ENCODE measurements at places on chromosomes 11 and 22. TPM values are rescaled to one million over a fixed set of nuclear protein-coding genes. Genes with fewer than 3 reads are reported as not detected.

DNA sequence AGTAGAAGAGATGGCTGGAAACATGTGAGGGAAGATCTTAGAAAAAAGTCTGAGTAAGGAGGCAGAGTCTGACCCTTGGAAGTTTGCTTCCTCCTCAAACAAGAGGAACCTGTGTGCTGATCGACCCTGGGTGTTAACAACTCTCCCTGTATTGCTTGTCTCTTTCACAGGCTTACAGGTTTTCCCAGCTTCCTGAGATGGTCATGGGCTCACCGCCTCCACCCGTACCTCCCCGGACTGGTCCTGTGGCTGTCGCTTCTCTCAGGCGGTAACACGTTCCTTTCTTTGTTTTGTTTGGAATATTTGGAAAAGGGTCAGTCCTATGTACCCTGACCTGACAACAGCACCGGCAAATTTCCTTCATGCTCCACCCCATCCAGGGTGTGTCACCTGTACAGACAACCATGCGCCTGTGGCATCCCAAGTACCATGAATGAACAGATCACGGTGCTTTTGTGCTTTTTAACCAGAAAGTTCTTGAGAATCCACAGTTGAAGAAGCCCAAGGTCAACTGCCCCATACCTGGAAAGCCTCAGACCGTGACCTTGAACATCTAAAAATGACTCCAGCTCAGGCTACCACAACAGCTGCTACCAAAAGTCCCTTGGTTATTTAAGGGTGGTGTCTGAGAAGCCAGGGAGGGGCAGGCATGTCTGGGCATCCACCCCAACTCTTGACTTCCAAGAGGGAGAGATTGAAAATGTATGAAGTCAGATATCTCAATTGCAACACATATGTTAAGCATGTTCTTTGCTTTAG, 44.6 kb downstream of the C11orf91 start:
- DNase-seq, result no peak

GRCh38 chr11:128324051-128324481, 263.3 kb downstream of the ETS1 start:
- no peak for DNase-seq

DNA sequence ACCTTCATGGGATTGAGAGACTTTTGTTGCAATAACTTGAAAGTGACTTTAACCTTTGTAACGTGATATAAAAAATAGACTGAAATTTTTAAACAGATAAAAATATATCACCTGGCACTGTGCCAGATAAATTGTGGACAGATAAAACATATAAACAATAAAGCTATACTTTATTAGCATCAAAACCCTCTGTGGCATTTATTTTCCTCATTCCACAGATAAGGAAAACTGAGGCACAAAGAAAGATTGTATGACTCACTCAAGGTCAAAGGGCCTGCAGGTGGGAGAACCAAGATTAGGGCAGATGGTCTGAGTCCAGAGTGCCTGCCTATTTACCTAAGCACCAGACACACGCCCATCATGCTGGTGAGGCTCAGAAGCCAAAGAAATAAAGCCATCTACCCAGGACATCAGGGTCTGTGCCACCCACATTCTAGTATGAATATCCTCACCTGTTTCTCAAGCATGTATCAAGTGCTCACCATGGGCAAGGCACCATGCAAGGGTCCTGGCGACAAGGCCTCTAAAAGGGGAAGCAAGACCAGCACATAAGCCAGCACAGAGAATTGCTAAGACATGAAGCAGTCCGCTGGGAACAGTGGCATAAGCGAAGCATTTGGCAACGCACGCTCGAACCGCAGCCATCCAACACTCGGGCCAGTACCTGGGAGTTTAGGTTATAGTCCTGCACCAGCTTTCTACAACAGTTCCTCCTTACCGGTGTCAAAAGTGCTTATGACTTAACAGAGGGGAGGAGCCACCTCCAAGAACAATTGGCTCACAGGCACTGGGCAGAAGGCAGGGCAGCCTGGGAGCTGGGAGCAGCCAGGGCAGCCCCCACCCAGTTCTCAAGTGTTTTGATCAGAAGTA, 17.6 kb downstream of the MYH9 start:
- no peak for DNase-seq

- no peak for DNase-seq
These were observed 8.9 kb downstream of the UVRAG start for GRCh38 chr11:75823946-75824345.

The DNAL4 gene
- 21.4 TPM for polyA plus RNA-seq

The SCGB1A1 gene
- not detected for polyA plus RNA-seq

The CARD18 gene
- polyA plus RNA-seq, result not detected

DNA sequence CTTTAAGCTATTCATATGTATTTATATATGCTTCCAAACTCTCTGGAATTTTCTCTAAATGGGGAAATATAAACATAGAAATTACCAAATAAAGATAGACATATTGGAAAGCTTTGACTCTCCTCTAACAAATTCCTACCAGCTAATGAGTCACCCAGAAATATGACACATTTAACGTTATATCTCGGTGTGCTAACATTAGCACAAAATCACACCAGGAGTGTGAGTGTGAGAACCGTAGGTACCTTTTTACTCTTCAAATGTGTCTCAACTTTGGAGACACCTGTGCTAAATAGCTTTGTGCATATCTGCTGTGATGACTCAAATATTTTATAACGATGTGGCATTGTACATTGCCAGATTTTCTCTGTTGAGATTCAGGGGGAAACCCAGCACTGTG, 714.4 kb downstream of the METTL15 start:
- DNase-seq, result no peak

The ARHGAP42 gene
- 1.0 TPM for polyA plus RNA-seq

The BCO2 gene
- 0.85 TPM for polyA plus RNA-seq

The CPT1A gene
- polyA plus RNA-seq, result 24.2 TPM

- no peak for DNase-seq
These were observed 71.2 kb upstream of the TP53AIP1 start for GRCh38 chr11:129013737-129014475.

Measured in BJ (cell line).